Dorsolateral prefrontal cortex (tissue), 122 donors: ENCODE measurements at places on chromosomes 2 and 18. TPM values are rescaled to one million over a fixed set of nuclear protein-coding genes. Genes with fewer than 3 reads are reported as not detected.

DNA sequence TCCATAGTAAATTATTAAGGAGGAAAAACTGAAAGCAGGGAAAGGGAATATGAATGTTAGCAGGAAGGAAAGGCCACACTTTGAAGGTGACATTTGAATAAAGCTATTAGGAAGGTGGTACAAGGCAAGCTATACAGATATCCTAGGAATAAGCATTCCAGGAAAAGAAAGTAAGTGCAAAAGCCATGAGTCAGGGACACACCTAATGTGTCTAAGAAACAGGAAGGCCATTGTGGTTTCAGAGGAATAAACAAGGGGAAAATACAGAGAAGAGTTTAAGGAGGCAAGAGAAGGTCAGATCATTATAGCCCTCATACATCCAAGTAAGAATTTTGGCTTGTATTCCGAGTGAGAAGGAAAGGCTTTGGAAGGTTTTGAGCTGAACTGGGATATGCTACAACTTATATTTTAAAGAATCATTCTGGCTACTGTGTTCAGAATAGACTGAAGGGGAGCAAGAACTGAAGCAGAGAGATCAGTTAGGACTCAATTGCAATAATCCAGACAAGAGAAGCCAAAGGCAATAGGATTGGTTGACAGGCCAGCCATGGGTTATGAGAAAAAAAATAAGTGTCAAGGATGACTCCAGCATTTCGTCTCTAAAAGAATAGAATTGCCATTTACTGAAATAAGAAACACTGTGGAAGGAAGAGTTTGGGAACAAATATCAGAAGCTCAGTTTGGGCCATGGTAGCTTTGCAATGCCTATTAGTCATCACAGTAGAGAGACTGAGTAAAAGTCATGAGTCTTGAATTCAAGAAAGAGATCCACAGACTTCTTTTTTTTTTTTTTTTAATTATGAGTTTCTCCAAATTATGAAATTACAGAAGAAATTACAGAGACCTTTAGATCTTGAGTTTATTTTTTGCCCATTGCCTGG lies 11.3 kb downstream of the RAD51AP2 start:
- DNase-seq, result no peak

DNA sequence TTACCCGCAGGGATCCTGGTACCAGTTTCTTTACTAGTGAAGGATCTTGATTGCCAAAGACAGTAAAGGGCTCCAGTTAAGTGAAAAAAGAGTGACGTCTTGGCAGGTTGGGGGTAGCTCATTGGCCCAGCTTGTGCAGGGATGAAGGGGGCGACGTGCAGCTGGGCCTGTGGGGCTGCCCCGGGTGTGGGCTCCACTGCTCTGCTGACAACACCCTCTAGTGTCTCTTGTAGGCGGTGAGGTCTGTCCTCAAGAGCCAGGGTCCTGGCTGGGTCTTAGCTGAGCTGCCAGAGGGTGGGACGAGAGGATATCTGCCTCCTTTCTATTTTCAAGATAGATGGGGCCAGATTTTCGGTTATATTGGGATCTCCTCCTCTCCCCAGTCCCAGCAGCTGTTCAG lies 6.1 kb downstream of the ARHGEF4 start:
- DNase-seq, result no peak

DNA sequence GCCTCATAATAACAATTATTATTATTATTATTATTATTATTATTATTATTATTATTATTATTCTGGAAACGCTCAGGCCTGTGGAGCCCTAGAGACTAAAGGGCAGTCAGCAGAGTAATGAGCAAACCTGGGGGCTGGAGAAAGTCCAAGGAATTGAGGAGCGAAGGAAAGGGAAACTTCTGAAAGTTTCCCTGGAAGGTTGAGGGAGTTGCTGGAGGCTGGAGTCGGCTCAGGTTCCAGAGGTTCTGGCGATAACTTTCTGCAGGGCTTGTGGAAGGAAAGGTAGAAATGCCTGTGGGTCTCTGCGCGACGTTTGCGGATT lies 9.2 kb downstream of the POU3F3 start:
- no peak for DNase-seq

DNA sequence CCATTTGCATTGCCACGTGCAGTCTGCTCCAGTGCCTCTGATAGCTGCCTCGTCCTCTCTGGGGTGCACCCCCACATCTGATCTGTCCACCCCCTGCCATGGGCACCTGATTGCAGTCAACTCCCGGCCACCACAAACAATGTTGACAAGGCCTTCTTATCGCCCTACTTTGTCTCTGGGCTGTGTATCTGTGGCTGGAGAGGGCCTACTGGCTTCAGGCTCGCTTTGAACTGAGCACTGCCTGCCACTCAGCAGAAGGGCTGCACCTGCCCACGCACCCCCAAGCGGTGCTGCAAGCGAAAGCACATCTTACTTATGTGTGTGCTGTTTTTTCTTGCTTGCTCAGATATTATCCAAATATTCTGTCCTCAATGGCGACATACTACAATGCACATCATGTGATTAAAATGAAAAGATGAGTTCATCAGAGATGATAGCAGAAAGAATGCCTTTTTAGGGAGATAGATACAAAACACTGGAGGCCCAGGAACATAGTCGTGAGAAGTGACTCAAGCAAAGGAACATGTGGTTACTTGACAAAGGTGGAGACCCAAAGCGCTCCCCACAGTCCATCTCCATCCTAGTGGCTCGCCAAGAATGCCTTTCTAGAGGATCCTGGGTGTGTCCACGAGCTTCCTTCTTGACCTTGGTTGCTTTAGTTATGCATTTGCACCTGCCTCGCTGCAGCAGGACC lies 28.8 kb downstream of the FBLN7 start:
- DNase-seq, result no peak

DNA sequence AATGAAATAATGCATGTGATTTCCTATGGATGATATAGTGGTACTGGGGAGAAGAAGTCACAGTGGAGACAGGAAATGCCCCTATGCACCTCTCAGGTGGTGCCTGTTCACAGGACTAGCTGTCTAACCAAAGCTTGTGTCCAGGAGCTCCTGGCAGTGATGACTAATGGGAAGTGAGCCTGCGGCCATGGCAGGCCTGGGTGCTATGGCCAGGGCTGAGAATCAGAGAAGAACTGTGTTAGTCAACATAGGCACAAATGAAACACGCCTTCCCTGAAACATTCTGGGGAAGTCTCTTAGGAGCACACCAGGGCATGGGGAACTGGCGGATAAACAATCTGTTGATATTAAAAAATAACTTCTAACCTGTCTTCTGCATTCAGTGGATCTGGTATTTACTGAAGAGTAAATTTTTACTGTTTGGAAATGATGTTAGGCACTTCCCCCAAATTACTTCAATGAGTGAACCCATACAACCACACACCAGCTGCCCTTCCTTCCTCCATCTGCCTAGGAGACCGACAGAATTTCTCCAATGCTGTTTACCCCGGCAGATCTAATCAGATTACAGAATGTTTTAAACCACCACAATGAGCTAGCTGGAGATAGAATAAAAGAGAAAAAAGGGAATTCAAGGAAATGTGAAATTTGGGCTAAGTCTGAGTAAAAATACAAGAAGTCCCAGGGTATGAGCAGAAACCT lies 67.4 kb downstream of the MEP1B start:
- no peak for DNase-seq

The ANAPC1 gene
- 44.9 TPM for total RNA-seq

The MOB4 gene
- total RNA-seq, result 20.8 TPM
